ENCODE measurements at places on chromosomes 6 and 20. TPM values are rescaled to one million over a fixed set of nuclear protein-coding genes. Genes with fewer than 3 reads are reported as not detected.

OR12D3 gene
- not detected for polyA plus RNA-seq

MTFR2 gene
- 0.09 TPM for polyA plus RNA-seq

TPBG gene
- polyA plus RNA-seq, result 1.3 TPM

DNA sequence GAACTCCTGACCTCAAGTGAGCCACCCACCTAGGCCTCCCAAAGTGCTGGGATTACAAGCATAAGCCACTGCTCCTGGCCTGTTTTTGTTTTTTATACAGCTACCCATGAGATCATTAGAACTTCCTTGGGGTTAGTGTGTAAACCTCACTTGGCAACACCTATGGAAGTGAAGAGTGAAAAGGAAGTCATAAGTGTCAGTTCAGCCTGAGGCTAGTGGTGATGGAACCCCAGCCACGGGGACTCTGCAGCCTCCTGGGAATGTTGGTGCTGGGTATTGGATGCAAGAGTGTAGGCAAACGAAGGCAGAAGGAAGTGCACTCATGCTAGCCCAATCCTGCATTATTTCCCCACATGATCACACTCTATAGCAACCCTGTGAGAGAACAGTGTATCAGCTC is 33.6 kb upstream of the FUCA2 start:
- no peak for DNase-seq
- no peaks in the 10 kb centered on the region for H3K36me3 ChIP-seq
- no peaks in the 10 kb centered on the region for H3K4me1 ChIP-seq
- H3K4me3 ChIP-seq, result no peak overlapping the region
- H3K27ac ChIP-seq, result no peak overlapping the region
